Glutamatergic neuron (in vitro differentiated cells): ENCODE measurements at places on chromosomes 6 and 20. TPM values are rescaled to one million over a fixed set of nuclear protein-coding genes. Genes with fewer than 3 reads are reported as not detected.

Gene COL21A1
- total RNA-seq, result 0.69 TPM

Gene FUT9
- total RNA-seq, result 0.54 TPM

Gene FOXC1
- 3.3 TPM for total RNA-seq

Gene EYS
- 13.2 TPM for total RNA-seq

DNA sequence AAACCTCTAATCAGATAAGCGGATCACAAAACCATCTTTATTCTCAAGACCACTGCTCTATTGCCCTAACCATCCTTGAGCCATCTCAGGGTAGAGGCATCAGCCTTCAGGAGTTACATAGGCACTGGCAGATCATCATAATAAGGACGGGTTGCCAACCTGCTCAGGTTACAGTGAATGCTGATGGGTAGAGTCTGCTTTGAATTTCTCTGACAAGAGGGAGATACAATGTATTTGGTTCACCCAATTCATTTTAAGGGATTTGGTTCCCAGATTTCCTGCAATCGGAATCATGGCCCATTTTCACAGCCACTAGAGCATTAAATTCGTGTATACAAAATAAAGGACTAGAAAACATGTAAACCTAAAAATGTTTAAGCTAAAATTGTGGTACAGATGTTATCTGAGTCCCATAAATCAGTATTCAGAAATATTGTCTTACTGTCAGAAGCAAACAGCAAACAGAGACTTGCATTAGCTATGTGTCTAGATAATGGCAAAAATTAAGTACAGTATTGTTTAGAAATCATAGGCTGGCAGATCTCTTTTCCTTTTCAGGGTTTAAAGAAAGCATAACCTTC lies 41.9 kb upstream of the TMEM170B start:
- DNase-seq, result no peak
- H3K36me3 ChIP-seq, result no peaks in the 10 kb centered on the region
- no peak overlapping the region for H3K4me3 ChIP-seq
- no peak overlapping the region for H3K27ac ChIP-seq
- no peaks in the 10 kb centered on the region for H3K27me3 ChIP-seq

- H3K36me3 ChIP-seq, result no peaks in the 10 kb centered on the region
- no peak overlapping the region for H3K27ac ChIP-seq
- H3K4me3 ChIP-seq, result no peak overlapping the region
- H3K4me1 ChIP-seq, result no peaks in the 10 kb centered on the region
Observed at GRCh38 chr6:123562264-123562663, 74.5 kb downstream of the TRDN start.

DNA sequence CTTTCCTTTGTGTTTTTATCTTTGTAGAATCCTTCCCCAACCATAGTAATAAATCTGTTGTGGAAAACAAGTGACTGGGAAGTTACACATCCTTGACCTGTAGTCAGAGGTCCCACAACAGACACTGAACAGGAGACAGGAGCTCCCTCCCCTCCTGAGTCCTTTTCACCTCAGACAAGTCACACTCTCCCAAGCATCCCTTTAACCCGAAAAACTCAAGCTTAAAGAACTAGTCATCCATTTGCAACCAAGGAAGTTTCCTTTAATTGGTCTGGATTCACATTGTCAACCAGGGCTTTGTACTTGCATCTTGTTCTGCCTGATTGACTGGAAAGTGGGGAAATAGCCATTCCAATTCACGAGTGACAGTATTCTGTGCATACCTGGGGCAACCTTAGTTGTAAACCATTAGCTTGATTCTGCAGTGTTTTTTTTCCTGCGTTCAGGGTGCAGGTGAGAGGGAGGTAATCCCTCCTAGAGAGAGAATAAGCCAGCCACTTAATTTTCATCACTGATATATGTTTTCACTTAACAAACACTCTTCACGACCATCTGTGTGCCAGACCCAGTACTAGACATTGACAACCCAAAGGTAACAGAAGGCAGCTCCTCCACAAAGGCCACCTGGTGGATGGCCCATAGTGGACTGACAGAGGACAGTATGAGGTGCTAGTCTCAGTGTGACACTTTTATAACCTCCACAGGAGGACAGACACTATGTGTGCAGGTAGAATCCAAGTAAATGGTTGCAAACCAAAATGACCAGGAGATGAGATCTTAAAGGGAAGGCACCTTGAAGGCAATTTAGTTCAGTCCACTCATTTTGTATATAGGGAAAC lies 112.4 kb downstream of the SLX4IP start:
- peaks cover 19% of the 10 kb centered on the region for H3K4me1 ChIP-seq
- no peak overlapping the region for H3K27ac ChIP-seq
- H3K4me3 ChIP-seq, result no peak overlapping the region
- DNase-seq, result no peak
- H3K27me3 ChIP-seq, result peaks cover 4% of the 10 kb centered on the region

DNA sequence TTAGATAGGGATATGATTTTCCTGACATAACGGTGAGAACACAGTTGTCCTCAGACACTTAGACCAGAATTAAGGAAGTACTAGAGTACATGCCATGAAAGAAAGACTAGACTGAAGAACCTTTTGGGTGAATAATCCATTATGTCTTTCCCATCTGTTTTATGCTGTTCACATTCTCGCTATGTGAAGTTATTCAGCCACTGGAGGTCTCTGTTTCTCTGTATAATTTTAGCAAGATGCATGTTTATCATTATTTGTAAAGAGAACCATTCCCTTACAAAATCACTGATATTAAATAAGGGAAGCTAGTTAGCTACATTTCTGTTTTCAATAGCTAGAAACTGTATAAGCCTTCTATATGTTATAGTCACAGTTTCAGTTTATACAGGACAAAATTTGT lies 391.9 kb downstream of the CD109 start:
- no peak overlapping the region for H3K4me3 ChIP-seq
- H3K27me3 ChIP-seq, result peaks cover 2% of the 10 kb centered on the region
- H3K4me1 ChIP-seq, result no peaks in the 10 kb centered on the region
- H3K27ac ChIP-seq, result no peak overlapping the region
- no peaks in the 10 kb centered on the region for H3K36me3 ChIP-seq

DNA sequence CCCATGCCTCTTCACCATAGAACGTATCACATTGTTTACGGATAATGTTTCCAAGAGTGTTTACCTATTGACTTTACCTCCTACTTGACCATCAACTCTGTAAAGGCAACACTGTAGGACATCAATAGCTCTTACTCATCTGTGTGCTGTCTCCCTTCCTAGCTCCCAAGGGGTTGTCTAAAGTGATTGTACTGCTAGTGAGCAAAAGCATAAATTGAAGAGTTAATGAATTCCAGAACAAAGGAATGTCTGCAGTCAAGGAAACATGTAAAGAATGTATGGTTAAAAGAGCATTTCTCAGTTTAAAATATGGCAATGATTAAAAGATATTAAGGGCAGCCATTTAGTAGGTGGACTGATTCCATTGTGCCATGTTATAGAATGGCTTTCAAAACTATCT lies 985.4 kb downstream of the TBC1D32 start:
- no peaks in the 10 kb centered on the region for H3K36me3 ChIP-seq
- DNase-seq, result no peak
- no peak overlapping the region for H3K27ac ChIP-seq

DNA sequence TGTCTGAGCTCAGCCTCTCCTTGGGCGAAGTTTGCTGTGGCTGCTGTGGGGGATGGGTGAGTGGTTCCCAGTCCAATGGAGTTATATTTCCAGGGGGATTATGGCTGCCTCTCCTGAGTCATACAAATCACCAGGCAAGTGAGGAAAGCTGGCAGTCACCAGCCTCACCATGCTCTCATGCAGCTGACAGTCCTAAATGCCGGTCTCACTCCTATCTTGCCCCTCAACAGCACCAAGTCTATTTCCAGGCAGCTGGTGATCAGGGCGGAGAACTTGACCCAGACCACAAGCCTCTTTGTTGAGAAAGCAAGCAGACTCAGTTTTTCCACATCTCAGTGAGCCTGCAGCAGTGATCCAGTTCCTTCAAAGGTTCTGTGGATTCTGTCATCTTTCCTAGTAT lies 98.9 kb downstream of the TBC1D32 start:
- no peak overlapping the region for H3K4me3 ChIP-seq
- H3K4me1 ChIP-seq, result peaks cover 4% of the 10 kb centered on the region
- H3K36me3 ChIP-seq, result peaks cover 7% of the 10 kb centered on the region
- no peak for DNase-seq
- peaks cover 4% of the 10 kb centered on the region for H3K27me3 ChIP-seq
